HS-5 (cell line): ENCODE measurements at places on chromosomes 13 and 19.
A peak's percentile ranks its signal among the peaks of the same experiment; 100 is the strongest.

DNA sequence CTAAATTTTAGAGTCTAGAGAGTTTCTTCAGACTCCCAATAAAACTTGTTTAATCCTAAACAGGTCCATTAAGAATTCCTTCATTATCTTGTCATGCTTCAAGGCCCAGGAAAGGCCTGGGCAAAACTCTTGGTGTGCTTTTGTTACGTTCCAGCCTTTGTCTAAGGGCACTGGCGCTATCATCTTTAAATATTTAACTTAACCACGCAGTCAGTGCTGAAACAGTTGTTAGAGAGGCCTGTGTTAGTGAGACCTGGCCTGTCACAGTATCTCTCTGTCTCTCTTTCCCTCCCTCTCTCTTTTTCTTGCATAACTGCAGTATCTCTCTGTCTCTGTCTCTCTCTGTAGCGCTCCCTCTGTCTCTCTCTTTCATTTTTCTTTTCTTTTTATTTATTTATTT is 8.2 kb upstream of the OR1M1 start:
- no peak for DNase-seq

- DNase-seq, result no peak
Measured at GRCh38 chr13:97280478-97280877, 58.3 kb downstream of the MBNL2 start.

- no peak for DNase-seq
Measured at GRCh38 chr19:57664269-57665127, 4.2 kb upstream of the ZSCAN4 start.

DNA sequence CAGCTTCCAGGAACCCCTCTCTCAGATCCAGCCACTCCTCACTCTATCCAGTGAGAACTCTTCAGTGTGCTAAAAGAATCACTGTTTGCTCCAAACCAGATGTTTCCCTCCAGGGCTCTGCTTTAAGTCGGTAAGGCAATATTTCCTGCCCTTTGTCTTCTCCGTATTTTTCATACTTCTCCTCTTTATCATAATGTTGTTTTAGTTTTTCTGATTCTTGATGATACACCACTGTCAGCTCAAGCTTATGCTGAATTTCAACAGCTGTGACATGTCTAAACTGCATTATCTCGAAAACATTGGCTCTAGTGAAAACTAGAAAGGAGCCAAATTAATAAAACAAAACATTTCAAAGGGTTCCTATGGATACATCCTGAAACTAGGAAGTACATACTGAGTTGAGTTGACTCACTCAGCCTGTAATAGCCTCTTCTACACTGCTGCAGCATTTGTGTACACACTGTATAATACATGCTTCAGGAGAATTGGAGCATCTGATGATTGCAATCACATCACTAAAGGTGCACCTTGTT is 39.8 kb downstream of the GPR180 start:
- peak; percentile 15 for DNase-seq

- no peak for DNase-seq
Measured at GRCh38 chr19:6065685-6066374, 44.5 kb downstream of the RFX2 start.

DNA sequence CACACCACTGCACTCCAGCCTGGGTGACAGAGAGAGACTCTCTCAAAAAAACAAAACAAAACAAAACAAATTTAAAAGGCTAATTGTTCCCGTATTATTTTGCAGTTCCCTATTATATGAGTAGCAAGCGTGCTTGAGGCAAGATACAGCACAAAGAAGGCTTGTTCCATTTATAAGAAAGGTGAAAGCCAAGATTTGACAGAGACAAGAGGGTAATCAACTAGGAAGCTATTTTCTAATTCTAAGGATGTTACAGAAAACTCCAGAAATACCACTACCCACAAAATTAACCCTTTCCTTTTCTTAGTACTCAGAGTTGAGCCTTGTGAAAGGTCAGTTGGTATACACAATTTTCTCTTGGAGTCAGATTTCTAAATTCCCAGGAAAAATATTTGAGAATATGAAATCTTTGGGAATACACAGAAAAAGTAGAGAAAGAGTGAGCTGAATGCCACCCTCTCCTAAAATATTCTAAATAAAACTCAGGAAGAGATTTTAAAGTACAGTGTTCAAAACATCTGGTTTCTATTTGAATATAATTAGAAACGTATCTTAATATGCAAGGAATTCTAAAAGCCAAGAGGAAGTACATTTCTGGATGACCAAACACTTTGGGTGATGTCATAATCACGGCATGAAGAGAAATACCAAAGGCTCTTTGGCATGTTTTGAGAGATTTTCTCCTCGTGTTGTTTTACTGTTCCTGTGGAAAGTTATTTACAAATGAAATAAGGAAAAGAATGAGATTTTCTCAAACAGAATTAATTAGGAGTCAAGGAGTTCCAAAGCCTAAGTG is 63.0 kb upstream of the FLT1 start:
- peak; percentile 53 for DNase-seq

DNA sequence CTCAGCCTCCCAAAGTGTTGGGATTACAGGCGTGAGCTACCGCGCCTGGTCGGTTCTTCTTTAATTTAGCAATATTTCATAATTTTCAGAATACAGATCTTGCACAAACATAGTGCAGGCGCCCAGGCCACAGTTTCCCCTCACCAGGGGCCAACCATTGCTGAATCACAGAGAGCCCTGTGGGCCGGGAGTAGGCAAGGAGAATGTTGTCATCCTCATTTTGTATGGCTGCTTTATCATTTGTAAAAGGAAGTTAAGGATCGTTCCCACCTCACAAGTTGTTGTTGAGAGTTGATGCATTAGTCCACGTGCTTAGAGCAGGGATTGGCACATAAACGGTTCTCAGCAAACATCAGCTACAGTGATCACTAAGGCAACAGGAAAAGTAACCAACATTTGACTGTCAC is 30.2 kb downstream of the MEIS3 start:
- no peak for DNase-seq

DNA sequence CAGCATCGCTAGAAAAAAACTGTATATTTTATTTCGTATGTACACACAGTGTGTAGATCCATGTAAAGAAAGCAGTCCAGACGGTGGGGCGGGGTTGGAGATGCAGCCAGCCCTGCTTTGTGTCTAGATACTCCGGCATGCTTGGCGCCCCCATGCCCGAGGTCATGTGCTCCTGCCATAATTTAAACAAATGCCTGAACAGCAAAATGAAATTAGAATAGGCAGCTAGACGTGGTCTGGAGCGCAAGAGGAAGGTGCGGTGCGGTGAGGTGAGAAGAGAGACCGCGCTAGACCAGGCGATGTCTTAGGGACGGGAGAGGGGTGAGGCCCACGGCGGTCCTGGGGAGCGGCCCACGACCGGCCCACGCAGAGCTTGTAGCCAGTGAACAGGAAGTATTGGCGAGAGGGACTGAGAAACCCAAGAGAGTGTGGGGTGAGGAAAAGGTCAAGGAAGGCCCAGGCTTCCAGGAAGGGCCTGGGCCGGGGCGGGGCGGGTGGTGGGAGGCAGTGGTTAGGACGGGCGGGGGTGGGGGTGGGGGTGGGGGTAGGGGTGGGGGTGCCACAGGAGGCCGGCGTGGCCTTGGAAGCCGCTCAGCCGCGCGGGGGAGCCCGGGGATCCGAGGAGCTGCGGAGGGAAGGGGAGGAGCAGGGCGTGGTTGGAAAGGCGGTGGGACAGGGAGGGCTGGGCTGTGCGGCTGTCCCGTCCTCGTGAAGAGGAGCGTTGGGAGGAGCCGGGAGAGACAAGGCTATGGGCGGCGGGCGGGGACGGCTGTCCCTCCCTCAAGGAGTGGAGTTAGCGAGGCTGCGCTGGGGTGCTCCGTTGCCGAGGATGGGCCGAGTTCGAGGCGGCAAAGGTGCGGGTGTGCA is 254.7 kb upstream of the SGCG start:
- DNase-seq, result no peak

DNA sequence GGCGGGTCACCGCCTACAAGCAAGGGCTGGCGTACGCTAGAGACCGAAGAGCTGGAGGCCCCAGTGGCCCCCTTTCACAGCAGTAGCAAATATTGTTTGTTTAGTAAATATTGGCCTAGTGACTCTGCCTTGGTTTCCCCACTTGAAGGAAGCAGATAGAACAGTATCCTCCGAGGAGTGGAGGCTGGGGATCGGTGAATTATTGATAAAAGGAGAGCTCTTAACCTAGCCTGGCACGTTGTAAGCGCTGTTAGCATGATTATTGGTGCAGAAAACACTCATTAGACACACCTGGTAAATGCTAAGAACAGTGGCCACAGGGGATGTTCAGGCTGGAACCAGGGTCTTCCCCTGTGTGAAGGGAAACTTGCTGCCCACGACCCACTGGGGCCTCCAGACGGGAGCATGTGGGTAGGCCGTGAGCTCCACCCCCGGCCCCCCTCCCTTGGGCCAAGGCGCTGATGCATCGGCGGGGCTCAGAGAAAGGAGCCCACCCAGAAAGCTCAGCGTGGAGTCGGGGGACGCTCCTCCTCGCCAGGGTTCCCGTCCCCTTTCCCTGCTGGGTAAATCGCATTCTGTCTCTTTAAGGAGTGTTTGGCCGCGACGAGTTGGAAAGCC is 2.3 kb downstream of the IER2 start:
- DNase-seq, result no peak

- no peak for DNase-seq
Measured at GRCh38 chr19:47485210-47485609, 1.2 kb upstream of the KPTN start.

DNA sequence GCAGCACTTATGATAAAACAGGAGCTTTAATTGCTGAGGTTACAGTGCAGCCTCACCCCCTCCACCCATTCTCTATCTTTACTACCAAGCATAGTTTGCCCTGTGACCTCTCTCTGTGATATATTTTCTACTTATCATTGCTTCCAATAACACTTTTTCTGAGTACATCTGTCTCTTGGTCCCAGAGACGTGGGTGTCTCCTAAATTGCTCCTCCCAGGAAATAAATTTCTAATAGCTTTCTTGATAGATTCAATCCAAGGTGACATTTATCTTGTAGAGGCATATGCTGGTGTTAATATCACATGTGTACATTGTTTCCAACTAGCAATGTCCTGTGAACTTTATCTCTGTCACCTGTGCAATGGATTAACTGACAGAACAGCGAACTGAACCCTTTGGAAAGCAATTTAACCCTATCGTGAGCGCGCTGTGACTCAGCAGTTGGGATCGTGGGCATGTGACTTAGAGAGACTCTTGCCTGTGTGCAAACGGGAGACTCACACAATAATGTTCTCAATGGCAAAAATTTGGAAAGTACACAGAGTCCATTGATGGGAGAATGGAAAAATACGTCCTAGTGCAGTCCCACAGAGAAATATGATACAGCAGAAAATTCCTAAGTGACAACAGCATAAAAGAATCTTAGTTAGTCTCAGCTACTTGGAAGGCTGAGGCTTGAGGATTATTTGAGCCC is 7.0 kb upstream of the MAP2K2 start:
- DNase-seq, result peak; percentile 71

DNA sequence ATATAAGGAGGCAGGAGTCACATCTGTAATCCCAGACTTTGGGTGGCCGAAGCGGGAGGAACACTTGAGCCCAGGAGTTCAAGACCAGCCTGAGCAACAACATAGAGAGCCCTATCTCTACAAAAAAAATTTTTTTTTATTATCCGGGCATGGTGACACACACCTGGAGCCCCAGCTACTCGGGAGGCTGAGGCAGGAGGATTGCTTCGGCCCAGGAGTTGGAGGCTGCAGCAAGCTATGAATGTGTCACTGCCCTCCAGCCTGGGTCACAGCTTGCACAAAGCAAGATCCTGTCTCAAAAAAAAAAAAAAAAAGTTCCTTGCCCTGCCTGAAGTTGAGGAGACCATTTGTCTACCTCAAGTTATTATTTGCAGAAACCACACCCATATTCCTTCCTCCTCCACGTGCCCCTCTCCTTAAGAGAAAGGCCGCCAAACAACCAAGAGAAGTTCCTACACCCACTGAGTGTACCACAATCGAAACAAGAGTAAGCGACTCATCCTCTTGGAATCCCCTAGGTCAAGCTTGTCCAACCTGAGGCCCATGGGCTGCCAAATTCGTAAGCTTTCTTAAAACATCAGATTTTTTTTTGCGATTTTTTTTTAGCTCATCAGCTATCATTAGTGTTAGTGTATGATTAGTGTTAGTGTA is 2.2 kb downstream of the ABCC4 start:
- DNase-seq, result no peak

DNA sequence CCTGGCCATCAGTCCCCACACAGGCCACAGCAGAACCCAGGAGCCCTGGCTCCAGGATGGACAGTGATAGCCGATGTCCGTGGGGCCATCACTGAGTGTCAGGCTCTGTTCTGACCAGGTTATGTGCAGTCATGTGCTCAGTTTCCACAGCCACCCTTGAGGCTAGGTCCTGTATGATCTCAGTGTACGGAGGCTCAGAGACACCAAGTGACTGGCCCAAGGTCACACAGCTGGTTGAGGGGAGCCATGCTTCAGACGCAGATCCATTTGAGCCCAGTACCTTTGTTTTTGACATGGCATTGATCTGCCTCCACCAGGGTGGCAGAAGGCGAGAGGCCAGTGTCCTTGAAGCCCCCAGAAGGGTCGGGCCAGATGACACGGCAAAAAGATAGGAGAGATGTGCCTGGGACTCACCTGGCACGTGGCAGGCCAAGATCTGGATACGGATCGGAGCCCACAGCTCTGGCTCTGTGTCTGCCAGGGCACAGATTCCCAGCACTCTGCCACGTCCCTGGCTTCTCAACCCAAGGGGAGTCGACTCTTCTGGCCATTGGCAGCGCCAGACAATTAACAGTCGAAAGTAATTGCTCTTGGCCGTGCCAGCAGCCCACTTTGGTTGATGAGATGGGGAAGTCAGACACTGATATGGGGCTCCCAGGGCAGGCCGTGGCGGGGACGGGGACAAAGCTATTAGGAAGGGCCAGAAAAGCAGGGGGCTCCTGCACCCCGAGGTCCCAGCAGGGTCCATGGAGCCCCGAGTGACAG is 15.6 kb downstream of the EVI5L start:
- DNase-seq, result no peak

DNA sequence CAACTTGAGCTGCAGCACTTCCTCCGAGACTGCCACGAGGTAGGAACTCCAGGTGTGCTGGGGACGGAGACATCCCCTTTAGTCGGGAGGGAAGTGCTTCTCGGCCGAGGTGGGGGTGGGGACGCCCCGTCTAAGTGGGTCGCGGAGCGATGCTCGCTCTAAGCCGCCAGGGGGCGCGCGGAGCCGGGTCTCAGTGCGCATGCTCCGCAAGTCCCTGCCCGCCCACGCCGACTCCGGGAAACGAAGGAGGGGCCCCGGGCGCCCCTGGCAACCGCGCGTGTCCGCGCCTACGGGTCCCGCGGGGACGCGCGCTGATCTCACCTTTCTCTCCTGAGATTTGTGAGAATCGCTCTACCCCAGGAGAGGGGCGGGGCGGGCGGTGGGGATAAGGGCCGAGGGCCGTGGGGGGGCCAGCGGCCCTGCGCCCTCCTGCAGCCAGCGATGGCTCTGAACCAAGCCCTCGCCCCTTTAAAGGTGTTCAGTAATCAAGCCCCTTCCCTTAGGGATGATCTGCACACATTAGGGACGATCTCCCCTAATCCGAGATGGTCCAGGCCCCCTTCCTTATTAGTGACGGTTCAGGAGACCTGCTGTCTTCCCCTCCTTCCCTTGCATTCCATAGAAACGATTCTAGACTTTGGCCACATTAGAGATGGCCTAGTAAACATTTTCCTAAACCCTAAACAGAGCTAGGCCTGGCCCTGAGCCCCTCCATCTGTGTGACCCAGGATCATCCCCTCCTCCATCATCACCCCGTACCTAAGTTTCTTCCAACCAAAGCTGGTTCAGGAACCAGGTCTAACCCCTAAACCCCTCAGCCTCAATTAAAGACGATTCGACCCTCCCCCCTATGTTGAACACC is 47.3 kb upstream of the SHKBP1 start:
- peak; percentile 48 for DNase-seq
